Umbilical cord (tissue), 2 donors: ENCODE measurements at places on chromosomes 4 and X. TPM values are rescaled to one million over a fixed set of nuclear protein-coding genes. Genes with fewer than 3 reads are reported as not detected.
A peak's percentile ranks its signal among the peaks of the same experiment; 100 is the strongest.

Gene ARHGAP36
- total RNA-seq: not detected

DNA sequence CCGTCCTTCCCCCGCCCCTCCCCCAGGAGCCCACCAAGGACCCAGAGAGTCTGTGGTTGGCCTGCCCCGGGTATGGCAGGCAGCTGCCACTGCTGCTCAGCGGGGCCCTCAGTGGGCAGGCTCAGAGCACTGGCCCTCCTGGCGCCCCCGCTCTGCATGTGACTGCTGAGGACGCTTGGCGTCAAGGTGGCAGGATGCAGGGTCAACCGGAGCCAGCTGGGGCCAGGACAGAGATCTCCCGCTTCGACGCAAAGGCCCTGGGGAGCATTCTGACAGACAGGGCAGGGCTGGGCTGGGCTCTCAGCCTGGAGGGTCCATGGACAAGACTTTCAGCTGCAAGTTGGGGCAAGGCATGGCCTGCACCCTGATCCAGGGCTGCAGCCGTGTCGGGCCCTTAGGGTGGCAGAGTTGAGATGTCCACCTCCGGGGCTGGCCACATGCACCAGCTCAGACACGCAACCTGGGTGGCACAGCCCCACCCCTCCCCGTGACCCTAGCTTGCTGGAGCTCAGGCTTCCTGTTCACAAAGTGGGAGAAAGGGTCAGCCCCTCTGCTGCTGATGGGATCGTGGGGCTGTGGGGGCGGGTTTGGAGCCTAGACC lies 30.3 kb downstream of the LRPAP1 start:
- no peak for DNase-seq

- DNase-seq: no peak
Measured at GRCh38 chrX:102846544-102847236, 90.4 kb upstream of the RAB40AL start.

GRCh38 chr4:152735396-152735859 lies 44.1 kb downstream of the TIGD4 start:
- DNase-seq: peak; percentile 42

DNA sequence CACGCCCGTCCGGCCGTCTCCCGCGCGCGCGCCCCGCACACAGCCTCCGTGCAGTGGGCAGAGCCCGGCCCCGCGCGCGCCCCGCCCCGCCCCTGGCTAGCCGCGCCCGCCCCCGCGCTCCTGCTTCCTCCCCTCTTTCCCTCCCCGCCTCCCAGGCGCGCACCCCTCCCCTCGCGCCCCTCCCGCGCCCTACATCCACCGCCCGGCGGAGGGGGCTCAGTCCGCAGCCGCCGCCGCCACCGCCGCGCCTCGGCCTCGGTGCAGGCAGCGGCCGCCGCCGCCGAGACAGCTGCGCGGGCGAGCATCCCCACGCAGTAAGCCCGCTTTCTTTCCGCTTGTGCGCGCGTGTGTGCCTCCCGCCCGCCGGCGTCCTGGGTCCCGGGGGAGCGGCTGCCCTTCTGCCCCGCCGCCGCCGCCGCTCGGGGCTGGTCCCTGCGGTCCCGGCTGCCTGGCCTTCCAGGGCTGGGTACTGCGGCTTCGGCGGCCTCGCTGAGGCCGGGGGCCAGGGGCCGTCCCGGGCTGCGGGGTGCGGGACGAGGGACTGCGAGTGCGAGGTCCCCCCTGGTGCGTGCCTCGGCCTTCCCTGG lies at the start of gene FHL1:
TSS of gene FHL1 (plus strand) at position 219 of the 587 bp plus-strand sequence.
- DNase-seq: peak; percentile 64

- no peak for DNase-seq
Measured at GRCh38 chrX:70134116-70134477, 850 bp downstream of the IGBP1 start.

DNA sequence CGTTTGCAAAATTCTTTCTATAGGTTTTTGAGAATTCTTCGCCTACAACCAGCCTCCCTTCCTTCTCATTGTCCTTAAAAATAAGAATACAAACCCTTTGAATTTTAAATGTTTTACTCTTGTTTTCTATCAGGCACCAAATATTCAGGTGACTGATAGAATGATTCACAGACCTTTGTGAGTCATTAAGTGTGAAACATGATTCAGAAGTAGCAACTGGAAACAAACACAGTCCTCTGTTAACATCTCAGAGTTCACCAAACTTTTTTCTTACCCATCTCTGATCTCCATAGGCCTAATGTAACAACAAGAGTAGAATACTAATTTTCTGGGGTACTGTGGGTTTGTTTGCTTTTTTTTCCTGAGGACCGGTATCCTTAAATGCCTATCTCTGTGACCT lies 63.4 kb upstream of the MAB21L2 start:
- no peak for DNase-seq
